ENCODE measurements at places on chromosomes 7 and 10.

- no peak for DNase-seq
Measured at GRCh38 chr7:130486114-130486953, 5.6 kb upstream of the MEST start.

GRCh38 chr7:107785170-107785569 is 17.9 kb downstream of the SLC26A3 start:
- no peak for DNase-seq

- peak; percentile 34 for DNase-seq
Measured at GRCh38 chr10:58299580-58299979, 30.6 kb downstream of the CISD1 start.

- no peak for DNase-seq
Measured at GRCh38 chr10:32341596-32341995, 5.4 kb downstream of the EPC1 start.

Measured in gastrocnemius medialis (tissue), 4 donors.